CD8-positive, alpha-beta memory T cell (primary cell): ENCODE measurements at places on chromosomes 5 and 9. TPM values are rescaled to one million over a fixed set of nuclear protein-coding genes. Genes with fewer than 3 reads are reported as not detected.

GRCh38 chr5:163565492-163565891, 60.1 kb downstream of the MAT2B start:
- peaks cover 12% of the 10 kb centered on the region for H3K4me1 ChIP-seq
- DNase-seq, result no peak
- no peaks in the 10 kb centered on the region for H3K36me3 ChIP-seq
- H3K27me3 ChIP-seq, result peaks cover 27% of the 10 kb centered on the region
- H3K4me3 ChIP-seq, result no peak overlapping the region

Gene CD72
- total RNA-seq, result 6.5 TPM

GRCh38 chr5:59401637-59402036, 491.9 kb downstream of the PDE4D start:
- H3K27ac ChIP-seq, result no peak overlapping the region
- no peaks in the 10 kb centered on the region for H3K36me3 ChIP-seq
- no peak overlapping the region for H3K4me3 ChIP-seq
- DNase-seq, result no peak

DNA sequence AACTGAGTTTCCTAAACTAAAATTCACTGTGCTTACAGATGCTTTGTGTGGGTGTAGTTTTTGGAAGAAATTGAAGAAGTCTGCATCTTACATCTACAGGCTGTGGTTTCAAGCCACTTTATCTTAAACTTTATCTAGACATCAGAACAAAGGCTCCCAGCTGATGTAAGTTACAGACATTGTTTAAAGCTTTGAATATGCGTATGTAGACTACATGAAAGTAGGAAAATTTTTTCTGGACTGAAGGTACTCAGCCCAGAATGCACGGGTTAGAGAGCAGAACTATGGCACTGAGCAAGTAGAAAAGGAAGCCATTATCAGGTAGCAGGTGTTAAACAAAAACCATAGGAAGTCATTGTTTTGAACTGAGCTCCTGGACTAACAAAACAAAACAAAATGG, 185.4 kb downstream of the TTC39B start:
- H3K27me3 ChIP-seq, result no peaks in the 10 kb centered on the region
- H3K27ac ChIP-seq, result no peak overlapping the region
- peaks cover 12% of the 10 kb centered on the region for H3K4me1 ChIP-seq
- no peaks in the 10 kb centered on the region for H3K36me3 ChIP-seq

Gene PCYOX1L
- total RNA-seq, result 22.6 TPM

DNA sequence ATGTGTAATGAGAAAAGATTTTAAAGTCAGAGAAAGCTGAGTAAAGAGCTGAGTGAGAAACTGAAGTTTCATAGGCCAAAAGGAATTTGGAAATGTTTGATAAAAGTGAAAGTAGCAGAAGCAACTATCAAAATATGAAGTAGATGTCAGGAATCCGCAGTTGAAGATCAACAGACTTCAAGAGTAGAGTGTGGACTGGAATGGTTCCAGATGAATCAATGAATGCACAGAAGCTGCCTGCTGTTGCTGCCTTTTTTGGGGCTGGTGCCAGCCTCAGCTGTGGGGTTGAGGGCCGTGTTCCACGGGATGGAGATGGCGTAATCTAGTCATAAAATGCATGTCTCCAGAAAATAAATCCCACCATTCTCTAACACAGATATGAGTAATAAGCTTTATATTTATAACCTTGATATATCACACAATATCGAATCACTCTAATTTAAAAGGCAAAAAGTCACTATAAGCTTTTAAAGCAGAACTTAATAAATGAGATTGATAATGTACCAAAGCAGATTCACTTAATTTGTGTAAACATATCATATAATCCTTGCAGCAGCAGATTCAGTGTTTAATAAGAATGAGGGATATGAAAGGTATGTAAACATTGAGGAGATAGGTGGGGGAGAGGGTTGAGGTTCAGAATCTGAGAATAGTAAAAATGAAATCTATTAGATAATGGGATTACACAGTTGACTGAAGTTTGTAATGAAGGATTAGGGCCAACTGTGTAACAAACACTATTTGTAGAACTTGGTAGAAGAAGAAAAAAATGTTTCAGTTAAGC, 652.3 kb upstream of the FTMT start:
- H3K27me3 ChIP-seq, result no peaks in the 10 kb centered on the region
- H3K4me1 ChIP-seq, result no peaks in the 10 kb centered on the region
- H3K4me3 ChIP-seq, result no peak overlapping the region
- H3K27ac ChIP-seq, result no peak overlapping the region
- DNase-seq, result no peak
